NB4 (cell line): ENCODE measurements at places on chromosomes 4 and X.

- DNase-seq = no peak
Observed at GRCh38 chr4:74328501-74328900, 20.2 kb downstream of the EPGN start.

DNA sequence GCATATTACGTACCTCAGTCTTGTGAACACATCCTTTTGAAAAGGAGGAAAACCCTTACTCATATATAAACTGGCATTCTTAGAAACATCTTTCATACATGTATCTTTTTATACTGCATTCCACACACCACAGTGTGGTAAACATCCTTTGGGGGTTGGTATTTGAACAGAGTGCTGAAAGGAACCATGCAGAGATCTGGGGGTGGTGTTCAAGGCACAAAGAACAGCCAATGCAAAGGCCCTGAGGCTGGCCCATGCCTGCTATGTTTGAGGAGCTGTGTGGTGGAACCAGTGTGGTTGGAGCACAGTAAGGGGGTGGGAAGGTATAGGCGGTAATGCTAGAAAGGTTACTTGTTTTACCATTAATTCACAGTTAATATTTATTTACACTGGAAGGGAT lies 2.0 kb downstream of the ELK1 start:
- DNase-seq = no peak

DNA sequence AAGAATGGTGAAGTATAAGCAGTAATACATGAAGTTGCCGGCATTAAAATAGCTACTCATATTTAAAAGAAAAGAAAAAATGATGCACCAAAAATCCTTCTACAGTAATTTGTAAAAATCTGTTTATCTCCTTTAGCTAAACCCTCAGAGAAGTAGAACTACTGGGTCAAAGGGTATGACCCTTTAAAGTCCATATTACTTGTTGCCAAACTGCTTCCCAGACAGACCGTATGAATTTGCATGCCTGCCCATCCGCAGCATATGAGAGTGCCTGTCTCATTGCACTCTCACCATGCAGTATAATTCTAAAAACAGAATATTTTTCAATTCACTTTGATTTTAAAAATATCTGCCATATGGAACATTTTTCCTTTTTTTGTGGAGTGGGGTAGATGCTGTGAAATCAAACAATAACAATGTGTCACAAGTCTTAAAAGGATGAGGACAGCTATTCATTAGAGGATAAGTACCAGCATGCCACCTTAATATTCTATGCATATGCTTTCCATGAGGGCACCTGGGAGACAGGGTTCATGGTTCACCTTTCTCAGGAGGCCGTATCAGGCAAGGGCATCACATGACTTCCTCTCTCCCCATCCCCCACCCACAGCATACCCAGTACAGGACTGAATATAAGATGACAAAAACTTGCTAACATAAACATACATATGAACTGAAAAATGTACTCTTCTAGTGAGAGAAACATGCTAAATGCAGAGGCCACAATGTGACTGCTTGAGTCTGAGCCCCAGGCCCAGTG lies 17.8 kb downstream of the ZDHHC9 start:
- DNase-seq = no peak

- no peak for DNase-seq
Observed at GRCh38 chr4:10879411-10880110, 195.0 kb upstream of the CLNK start.
